ENCODE measurements at places on chromosomes 5 and 9. TPM values are rescaled to one million over a fixed set of nuclear protein-coding genes. Genes with fewer than 3 reads are reported as not detected.

Gene FAXDC2
- 23.0 TPM for polyA plus RNA-seq

Gene PHF24
- 0.07 TPM for polyA plus RNA-seq

Gene PKD2L2
- 0.18 TPM for polyA plus RNA-seq

Gene SLC46A2
- polyA plus RNA-seq = 0.02 TPM

GRCh38 chr9:114652776-114653555 is 4.6 kb downstream of the TEX53 start:
- no peak for DNase-seq

DNA sequence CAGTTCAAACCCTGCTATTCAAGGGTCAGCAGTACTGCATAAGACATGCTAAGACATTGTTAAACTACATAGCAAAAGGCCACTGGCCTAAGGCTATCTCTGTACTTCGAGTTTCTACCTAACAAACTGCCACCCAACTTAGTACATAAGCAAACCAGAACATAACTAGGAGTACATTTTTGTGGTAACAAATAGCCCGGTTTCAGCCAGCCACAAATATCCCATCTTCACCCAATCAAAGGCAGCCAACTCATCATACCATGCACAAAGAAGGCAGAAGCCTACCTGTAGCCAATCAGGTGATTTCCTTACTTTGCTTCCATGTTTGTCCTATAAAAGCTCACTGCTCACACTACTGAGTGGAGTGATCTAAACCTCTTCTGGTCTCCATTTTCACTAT is 201.4 kb downstream of the SMARCA2 start:
- DNase-seq = no peak

GRCh38 chr5:135881819-135882218 is 13.8 kb downstream of the IL9 start:
- no peak for DNase-seq

GRCh38 chr5:111135946-111136345 is 43.8 kb downstream of the WDR36 start:
- no peak for DNase-seq

GRCh38 chr9:18568973-18569372 is 95.0 kb downstream of the ADAMTSL1 start:
- no peak for DNase-seq

GRCh38 chr5:94944160-94944559 is 325.7 kb downstream of the SLF1 start:
- no peak for DNase-seq

DNA sequence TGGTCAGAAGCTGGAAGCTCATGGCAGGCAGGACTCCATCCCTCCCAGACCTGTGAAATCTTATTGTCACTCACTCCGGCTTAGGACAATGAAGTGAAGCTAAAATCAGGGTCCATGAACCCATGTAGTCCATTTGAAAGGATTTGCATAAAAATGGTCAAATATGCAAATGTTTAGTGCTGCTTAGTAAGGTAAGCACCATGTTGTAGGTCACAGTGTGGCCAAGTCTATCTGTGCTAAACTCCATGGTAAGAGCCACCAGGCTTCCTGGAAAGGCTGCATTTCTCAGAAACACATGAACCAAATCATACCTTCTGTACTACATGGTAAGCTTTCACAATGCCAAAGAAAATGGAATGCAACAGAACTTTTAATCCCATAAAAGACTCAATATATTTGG is 5.7 kb downstream of the ALG2 start:
- DNase-seq = no peak

DNA sequence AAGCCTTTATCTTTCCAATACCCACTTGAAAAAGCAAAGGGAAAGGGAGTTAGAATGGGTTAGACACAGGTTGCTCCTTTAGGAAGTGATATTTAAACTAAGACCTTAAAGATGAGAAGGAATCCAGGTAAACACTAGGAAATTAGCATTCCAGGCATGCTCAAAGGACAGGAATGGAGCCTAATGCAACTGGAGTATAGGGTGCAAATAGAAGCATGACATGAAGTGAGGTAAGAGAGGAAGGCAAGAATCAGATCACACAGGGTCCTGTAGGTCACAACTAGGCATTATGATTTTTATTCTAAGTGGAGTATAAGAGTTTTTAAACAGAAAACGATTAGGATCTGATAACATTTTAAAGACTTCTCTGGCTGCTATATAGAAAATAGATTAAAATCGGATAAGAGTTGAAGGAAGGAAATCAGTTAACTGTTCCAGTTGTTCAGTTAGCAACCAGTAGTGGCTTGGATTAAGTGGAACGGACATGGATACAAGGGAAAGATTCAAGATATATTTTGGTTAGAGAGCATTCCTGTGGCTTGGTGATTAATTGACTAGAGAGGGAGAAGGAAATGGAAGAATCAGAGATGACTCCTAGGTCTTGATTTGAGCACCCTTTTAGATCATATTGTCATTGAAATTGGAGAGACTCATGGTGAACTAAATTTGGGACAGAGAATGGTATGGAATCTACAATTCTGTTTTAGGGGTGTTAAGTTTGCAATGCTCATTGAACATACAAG is 95.9 kb downstream of the FBXO4 start:
- no peak for DNase-seq

GRCh38 chr5:103357636-103358035 is 99.1 kb downstream of the MACIR start:
- DNase-seq = no peak

DNA sequence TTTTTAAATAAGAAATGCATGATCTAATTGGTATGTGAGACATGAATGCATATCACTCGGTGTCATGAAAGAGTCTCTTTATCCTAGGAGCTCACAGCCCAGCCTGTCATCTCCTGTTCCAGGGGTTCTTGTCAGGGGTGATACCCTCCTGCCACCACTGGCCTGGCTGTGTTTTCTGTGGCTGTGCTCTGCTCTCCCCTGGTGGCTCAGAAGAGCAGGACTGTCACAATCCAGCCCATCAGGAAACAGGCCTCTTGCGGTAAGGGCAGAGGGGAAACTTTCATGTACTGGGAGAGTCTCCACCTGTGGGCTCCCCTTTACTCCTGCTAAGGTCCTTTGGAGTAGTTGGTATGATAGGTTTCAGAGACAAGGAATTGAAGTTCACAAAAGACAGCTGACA is 240.2 kb upstream of the GLRA1 start:
- no peak for DNase-seq

DNA sequence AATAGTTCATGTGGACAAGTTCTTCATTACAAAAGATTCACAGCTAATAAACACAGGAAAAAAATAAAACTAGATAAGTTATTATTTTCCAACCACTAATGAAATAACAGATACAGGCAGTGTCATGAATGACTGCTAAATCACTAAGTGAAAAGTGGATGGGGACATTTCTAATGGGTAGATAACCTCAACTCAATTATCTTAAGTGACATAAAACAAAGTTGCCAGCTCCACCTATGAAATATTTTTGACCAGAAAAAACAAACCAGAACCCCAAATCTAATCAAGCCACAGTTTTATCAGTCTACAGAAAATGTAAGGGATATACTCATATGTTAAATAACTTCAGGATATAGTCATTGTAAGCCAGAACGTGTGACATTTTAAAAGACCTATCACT is 74.4 kb downstream of the AGTPBP1 start:
- no peak for DNase-seq

GRCh38 chr9:127316586-127317323 is 52.2 kb downstream of the GARNL3 start:
- DNase-seq = no peak

DNA sequence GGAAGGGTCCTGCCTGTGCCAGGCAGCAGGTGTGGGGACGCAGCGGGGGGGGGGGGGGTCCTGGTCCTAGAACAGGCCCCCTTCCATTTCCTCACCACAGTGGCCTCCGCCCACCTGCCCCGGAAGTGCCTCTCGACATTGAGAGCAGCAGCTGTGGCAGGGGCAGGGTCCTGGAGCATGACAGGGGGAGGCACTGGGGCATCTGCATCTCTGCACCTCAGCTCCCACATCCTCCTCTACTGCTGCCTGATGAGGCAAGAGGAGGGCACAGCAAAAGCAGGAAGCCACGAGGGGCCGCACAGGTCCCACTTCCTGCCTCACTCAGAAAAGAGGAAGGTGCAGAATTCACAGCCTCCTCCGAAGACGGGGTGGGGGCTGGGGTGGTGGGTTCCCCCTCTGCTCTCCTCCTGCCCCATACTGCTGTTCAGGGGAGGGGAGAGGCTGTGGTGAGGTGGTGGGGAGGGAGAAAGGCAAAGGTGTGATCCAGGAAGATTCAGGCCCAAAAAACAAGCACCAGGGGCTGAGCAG is 14.8 kb downstream of the AKNA start:
- DNase-seq = peak; percentile 83

GRCh38 chr9:3809724-3810123 is 283.9 kb upstream of the RFX3 start:
- no peak for DNase-seq

DNA sequence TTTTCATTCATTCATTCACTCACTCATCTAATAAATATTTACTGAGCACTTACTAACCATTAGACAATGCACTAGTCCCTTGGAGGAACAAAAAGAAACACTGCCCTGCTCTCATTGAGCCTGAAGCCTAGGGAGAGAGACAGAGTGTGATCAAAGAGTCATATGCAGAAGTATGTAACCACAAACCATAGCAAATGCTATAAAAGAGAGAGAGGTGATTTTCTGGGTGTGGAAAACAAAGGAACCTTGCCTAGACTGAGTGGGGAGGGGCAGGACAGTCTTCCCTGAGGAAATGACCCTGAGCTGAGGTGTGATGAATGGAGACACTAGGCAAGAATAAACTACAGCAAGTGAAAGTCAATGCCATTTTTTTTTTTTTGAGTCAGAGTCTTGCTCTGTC is 10.8 kb upstream of the ADRA1B start:
- no peak for DNase-seq

GRCh38 chr5:58854441-58854840 is 271.6 kb downstream of the RAB3C start:
- DNase-seq = no peak

DNA sequence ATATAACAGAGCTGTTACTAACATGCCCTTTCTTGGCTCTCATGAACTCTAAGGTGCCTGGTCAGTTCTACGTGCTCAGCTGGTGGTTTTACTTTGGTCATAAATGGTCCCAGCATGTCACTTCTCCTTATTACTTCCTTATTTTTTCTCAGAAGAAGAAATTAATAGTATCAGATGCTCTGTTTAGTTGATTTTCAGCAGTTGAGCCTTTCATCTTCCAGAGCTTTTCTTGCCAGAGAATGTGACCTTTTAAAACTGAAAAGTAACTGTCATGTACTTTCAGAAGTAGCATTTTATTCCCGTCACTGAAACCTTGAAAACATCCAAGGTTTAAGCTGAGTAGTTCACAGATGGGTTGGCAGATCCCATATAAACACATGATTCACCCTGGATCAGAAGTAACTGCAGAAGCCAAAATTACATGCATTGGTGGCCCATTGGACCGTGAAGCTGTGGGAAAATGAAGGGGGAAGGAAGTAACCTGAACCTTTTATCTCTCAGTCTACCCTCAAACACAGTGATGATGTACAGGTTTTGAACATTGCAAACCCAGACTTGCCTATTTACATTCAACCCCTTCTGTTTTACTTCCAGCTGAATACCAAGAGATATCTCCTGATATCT is 50.5 kb downstream of the HACD4 start:
- DNase-seq = no peak

- DNase-seq = no peak
Observed at GRCh38 chr5:87183896-87184295, 83.8 kb upstream of the RASA1 start.

GRCh38 chr9:129640086-129640870 is 1.7 kb downstream of the ASB6 start:
- DNase-seq = peak; percentile 56

DNA sequence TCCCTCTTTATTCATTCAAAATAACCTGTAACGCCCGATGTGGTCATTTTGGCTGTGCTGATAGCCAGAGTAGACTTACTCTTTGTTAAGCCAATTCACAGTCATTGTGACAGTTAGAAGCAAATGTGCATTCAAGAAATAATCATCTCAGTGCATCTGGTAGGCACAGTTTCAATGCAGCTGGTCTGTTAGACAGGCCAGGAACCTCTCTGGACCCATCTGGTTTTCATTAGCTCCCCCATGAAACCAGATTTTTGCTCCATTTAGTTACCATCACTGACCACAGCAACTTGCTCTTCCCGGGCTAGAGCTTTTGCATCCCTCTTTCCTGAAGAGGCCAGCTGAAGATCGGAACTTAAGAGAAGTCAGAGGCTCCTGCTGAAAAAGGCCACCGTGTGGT is 284.2 kb downstream of the NSG2 start:
- DNase-seq = no peak

GRCh38 chr5:16490911-16491310 is 25.3 kb upstream of the ZNF622 start:
- DNase-seq = no peak

- DNase-seq = no peak
Observed at GRCh38 chr5:23302438-23302837, 205.0 kb upstream of the PRDM9 start.

- DNase-seq = no peak
Observed at GRCh38 chr9:38075272-38075671, 6.2 kb upstream of the SHB start.

- no peak for DNase-seq
Observed at GRCh38 chr9:136712690-136713544, 545 bp downstream of the DIPK1B start.

GRCh38 chr5:111742177-111742994 is 14.6 kb downstream of the NREP start:
- no peak for DNase-seq

DNA sequence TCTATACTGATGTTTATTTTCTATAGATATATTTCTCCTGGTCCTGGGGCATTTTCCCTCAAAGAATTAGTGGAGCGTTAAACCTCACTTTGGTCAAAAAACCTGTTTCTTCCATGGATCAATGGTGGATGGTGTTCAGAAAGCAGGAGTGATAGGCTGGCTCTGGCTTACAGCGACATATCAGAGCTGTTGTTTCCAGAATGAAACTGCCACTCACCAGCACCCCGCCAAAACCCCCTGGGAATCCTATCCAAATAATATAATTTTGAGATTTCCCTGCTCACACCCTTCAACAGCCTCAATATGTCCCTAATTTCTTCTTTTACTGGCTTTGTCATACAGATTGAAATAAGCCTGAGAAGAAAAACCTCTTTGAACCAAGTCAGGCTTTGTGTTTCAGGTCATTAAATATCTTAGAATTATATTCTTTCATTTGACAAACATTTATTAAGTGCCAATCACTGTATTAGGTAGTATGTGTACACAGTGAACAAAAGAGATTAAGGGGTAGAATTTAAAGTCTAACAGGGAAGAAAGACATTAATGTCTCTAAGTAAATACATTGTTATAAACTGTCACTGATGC is 144.5 kb upstream of the GPR151 start:
- no peak for DNase-seq

Data from right cardiac atrium (tissue), 5 donors.